ENCODE measurements at places on chromosomes 2 and 18.

GRCh38 chr18:47501946-47502345 lies 250.5 kb upstream of the SKOR2 start:
- DNase-seq = no peak

- no peak for DNase-seq
These were observed 355.3 kb downstream of the INSIG2 start for GRCh38 chr2:118443596-118443995.

GRCh38 chr2:143691121-143691520 lies 561.9 kb downstream of the ARHGAP15 start:
- no peak for DNase-seq

DNA sequence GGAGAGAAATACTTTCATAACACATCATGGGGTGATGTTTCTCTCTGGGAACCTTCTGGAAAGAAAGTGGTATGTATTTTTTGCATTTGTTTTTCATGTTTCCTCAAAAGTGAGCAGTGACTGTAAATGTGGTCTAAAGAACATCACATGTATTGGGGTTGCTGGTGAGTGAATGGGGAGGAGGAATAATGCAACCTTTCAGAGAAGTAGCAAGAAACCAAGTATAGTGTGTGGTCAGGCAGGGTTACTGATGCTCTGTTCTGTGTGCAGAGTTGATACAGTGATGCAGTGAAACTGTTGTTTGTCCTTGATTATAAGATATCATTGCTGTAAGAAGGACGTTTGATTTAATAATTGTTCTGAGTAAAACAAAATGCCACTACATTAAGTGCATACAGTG lies 24.1 kb downstream of the ADNP2 start:
- no peak for DNase-seq

DNA sequence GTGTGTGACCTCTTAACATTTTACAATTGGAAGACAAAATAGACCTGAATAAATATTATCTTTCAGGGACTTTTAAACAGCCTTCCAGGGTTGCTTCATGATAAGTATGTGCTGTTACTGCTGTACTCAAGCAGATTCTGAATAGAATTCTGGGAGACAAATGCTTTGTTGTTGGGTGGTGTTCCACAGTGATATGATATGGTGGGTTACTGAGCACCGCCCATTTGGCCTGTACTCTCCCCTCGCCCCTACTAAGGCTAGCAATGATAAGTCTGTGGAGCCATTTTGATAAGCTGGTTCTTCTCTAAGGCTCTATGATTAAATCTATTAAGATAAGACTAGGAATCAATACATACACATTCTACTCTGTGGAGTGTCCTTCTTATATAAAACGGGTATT lies 89.8 kb upstream of the ITGA4 start:
- no peak for DNase-seq

- DNase-seq = no peak
These were observed 127.0 kb downstream of the METTL4 start for GRCh38 chr18:2444201-2444875.

GRCh38 chr18:32548688-32549087 lies 78.0 kb upstream of the GAREM1 start:
- no peak for DNase-seq

DNA sequence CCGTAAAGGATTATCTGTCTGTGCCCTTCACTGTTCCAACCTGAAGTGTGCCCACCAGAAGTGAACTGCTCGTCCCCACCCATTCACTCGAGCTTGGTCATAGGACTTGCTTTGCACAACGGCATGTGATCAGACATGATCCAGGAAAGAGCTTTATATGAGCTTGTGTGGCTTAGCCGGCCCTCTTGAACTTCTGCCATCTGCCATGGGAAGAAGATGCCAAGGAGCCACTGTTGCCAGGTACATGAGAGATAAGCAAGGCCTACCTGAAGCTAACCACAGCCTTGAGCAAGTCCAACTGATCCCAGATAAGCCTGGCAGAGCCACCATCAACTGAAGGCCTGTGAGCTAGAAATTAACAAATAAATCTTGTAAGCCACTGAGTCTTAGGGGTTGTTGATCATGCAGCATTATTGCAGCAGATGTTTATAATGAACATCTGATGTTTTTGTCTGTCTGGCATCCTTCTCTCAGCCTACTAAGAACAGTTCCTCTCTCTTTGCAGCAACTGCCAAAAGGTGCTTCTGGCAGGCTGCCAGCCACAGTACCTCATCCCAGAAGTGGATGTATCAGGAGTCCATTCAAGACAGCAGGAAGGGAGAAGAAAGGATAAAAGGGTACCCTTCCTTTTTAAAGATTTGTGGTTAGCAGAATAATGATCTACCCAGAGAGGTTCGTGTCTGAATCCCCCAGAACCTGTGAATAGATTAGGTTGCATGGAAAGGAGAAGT lies 16.8 kb downstream of the DBI start:
- no peak for DNase-seq

- DNase-seq = no peak
These were observed 166.4 kb upstream of the FANCL start for GRCh38 chr2:58407487-58407886.

DNA sequence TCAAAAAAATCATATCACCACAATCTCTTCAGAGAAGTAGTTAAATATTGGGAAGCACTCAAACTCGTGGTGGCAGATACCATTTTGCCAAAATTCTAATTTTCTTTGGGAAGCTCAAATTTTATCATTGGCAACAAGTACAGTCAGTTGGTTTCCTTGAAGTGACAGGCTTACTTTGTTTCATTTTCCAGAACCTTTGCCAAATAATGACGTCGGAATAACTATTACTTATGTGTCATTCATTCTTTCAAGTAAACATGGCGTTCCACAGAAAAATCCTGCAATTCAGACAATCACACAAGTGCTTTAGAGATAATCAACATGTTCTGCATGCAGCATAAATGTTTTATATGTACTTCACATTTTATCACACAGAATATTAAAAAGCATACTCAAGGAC lies 5.4 kb downstream of the TTLL4 start:
- no peak for DNase-seq

DNA sequence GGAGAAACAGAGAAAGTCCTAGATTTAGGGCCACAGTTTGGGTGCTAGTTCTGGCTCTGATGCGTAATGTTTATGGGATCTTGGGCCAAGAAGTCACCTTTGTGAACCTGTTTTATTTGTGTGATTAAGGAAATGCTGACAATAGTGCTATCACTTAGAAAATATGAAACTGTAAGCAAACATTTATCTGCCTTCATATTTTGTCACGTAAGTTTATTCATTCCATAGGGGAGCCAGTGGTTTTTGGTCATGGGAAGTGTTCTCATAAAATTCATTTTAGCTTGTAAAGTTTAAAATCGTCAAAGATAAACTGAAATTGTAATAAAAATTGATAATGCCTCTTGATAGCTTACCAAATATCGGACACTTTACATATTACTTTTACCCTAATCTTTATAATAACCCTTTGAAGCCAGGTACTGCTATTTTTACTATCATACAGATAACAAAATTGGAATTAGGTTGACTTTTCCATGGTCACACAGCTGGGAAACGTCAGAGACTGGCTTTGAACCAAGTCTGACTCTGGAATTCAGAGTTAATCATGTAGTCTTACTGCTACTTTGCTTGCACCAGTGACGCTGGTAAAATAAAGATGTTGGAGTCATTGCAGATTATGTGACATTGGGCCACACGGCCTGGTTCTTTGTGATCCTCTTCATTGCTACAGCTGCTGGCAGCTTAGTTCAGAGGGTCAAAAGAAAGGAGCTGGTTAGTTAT lies 99.7 kb downstream of the ICA1L start:
- no peak for DNase-seq

- peak; percentile 40 for DNase-seq
These were observed 21.1 kb upstream of the CHMP3 start for GRCh38 chr2:86584151-86584913.

DNA sequence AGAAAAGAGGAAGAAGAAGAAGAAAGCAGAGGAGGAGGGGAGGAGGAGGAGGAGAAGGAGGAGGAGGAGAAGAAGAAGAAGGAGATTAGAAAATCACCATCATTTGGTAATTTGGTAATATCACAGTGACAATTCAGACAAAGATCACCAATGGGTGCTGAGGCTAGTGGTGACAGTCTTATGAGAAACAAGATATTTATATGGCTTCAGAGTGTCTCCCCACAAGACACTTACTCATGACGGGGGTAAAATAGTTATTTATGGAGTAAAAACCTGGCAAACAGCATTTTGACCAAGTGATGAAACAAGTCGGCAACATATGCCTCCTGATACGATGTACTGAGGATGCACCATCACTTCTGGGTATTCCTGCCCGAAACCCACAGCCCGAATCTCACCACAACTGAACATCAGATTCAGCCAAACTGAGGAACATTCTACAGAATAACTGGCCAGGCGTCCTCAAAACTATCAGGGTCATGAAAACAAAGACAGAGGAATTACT lies 4.9 kb downstream of the ASPRV1 start:
- no peak for DNase-seq

DNA sequence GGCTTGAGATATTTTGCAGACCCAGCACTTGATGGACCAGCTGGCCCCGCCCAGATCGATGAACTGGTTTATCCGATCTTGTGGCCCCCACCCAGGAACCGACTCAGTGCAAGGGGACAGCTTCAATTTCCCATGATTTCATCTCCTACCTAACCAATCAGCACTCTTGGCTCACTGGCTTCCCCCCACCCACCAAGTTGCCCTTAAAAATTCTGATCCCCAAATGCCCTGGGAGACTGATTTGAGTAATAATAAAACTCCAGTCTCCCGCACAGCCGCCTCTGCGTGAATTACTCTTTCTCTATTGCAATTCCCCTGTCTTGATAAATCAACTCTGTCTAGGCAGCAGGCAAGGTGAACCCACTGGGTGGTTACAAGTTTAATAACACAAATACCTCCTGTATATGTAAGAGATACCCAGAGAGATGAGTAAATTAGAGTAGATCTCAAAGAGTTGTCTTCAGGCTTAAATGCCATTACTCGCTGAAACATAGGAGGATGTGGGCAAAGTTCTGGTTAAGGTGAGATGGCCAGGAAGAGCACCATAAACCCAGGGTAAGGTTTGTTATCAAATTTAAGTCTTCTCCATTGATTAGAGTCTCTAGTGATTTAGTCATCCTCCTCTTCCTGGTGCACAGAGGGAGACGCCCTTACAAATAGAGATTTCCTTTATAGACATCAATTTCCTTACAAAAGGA lies 222.8 kb downstream of the ARL4C start:
- peak; percentile 40 for DNase-seq

DNA sequence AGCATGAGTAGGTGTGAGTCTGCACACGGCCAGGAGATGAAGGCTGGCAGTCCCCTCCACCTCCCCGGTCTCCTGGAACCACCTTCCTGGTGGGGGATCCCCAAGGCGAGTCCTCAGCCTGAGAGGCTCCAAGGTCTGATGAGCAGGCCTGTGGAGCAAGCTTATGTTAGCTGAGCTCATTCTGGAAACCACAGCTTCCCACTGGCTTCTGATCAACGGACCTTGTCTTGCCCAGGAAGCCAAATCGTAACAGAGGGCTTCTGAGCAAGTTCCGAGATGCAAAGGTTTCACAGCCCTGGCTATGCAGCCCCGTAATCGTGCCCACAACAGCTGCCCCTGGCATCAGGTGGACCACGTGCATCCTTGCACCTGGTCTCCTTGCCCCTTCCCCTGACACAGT lies 28.8 kb upstream of the GPR55 start:
- DNase-seq = no peak

Measured in CD4-positive, alpha-beta T cell treated with Interleukin-12 subunit alpha and Interleukin-12 subunit beta, for 1 hour (primary cell).